ENCODE measurements at places on chromosomes 5 and 9.
A peak's percentile ranks its signal among the peaks of the same experiment; 100 is the strongest.

DNA sequence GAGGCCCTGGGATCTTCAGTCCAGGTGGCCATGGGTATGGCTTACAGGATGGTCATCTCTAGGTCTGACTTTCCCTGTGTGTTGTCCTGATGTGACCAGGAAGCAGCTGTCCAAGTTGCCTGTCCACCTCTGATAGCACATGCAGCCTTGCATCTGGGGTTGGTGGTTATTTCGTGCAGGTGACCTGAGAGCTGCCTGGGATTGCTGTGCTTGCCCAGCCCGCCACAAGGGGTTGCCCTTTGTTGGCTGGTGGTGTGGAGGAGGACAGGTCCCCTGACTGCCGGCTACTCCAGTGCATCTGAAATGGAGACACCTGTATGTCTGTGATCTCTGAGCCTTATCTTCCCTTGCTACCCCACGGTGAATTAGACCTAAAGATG lies 212.6 kb downstream of the ARHGAP26 start:
- DNase-seq: no peak

DNA sequence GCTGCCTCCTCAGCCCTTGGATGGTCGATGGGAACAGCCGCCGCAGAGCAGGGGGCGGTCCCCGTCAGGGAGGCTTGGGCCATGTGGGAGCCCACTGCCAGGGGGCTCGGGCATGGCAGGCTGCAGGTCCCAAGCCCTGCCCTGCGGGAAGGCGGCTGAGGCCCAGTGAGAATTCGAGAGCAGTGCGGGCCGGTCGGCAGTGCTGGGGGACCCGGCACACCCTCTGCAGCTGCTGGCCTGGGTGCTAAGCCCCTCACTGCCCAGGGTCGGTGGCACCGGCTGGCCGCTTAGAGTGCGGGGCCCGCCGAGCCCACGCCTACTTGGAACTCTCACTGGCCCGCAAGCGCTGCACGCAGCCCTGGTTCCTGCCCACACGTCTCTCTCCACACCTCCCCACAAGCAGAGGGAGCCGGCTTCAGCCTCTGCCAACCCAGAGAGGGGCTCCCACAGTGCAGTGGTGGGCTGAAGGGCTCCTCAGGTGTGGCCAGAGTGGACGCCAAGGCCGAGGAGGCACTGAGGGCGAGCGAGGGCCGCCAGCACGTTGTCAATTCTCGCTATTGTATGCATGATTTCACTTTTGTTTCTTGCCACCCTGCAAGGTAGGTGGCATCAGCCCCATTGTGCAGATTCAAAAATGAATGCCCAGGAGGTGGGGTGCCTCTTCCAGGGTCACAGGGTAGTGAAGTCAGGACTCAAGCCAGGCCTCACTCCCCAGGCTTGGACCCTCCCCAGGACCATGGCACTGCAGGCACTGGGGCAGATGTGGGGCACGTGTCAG lies 48.6 kb downstream of the COL15A1 start:
- DNase-seq: no peak

GRCh38 chr9:123401879-123402513 lies 46.0 kb downstream of the CRB2 start:
- DNase-seq: peak; percentile 78

GRCh38 chr5:110909950-110910349 lies 161.6 kb upstream of the TSLP start:
- DNase-seq: no peak

DNA sequence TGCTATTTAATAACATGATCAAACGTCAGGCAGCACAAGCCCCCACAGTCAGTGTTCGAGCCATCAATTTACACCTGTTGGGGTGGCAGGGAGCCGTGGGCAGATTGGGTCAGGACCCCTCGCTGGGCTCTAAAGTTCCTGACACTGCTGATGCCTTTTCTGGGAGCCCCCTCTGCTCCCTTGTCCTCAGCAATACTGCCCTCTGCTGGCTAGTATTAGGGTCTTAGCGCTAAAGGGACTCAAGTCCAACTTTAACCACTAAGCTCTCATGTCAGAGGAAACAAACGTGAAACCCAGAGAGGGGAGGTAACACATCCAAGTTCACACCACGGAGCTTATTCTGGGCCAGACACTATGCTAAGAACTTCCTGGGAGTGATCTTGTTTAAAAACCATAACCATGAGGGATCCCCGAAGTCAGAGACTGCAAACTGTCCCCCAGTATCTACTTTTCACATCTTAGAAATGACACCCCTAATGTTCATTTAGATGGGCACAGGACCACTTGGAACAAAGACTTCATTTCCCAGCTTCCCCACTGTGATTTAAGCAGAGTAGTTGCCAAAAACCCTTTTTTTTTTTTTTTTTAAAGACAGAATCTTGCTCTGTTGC lies 20.4 kb downstream of the ANKS6 start:
- peak; percentile 88 for DNase-seq

GRCh38 chr9:14654932-14655331 lies 38.3 kb downstream of the ZDHHC21 start:
- DNase-seq: peak; percentile 23

DNA sequence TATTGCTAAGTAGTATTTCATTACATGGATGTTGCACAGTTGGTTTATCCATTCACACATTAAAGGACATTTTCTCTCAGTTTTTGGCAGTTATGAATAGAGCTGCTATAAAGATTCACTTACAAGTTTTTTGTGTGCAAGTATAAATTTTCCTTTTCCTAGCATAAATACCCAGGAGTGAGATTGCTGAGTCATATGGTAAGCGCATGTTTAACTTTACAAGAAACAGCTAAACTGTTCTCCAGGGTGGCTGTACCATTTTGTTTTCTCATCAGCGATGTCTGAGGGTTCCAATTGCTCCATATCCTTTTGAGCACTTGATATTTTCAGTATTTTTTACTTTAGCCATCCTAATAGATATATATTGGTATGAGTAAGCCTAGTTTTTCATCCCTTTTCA lies 16.4 kb upstream of the ABCA1 start:
- DNase-seq: no peak

- DNase-seq: no peak
Observed at GRCh38 chr5:148541054-148541835, 113.1 kb downstream of the HTR4 start.

- no peak for DNase-seq
Observed at GRCh38 chr5:56273376-56273955, 40.3 kb upstream of the ANKRD55 start.

DNA sequence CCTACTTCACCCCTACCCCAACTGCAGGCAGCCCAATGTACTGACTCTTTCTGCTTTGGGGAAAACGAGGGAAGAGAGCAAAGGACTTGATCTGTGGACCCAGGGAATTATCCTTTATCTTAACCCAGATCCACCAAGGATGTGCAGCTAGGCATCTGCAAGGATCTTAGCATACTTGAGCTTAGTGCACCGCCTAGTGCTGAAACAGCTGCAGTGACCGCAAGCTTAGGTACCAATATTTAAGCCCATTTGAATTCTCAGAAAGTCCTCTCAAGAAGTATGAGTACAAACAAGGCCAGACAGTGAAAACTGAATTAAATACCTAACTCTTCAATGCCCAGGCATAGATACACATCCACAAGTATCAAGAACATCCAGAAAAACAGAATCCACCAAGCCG lies 576.7 kb upstream of the ADAMTS16 start:
- peak; percentile 8 for DNase-seq

GRCh38 chr5:94754824-94755223 lies 136.4 kb downstream of the SLF1 start:
- no peak for DNase-seq

DNA sequence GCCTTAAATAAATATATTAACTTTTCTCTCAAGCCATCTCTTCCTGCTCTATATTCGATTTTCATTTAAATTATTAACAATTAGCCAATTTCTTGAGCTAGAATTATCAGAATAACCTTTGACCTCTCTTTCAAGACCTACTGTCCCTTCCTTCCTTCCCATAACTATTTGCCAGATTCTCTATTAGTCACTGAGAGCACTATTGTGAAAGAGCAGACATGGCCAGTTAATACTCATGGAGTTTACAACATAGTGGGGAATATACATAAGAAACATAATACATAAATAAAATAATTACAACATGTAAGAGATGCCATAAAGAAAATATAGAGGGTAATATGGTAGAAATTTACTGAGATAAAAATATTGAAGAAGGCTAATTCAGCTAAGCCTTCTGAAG lies 72.1 kb upstream of the CHD1 start:
- no peak for DNase-seq

- DNase-seq: peak; percentile 9
Observed at GRCh38 chr9:91817493-91818224, 132.4 kb downstream of the ROR2 start.

DNA sequence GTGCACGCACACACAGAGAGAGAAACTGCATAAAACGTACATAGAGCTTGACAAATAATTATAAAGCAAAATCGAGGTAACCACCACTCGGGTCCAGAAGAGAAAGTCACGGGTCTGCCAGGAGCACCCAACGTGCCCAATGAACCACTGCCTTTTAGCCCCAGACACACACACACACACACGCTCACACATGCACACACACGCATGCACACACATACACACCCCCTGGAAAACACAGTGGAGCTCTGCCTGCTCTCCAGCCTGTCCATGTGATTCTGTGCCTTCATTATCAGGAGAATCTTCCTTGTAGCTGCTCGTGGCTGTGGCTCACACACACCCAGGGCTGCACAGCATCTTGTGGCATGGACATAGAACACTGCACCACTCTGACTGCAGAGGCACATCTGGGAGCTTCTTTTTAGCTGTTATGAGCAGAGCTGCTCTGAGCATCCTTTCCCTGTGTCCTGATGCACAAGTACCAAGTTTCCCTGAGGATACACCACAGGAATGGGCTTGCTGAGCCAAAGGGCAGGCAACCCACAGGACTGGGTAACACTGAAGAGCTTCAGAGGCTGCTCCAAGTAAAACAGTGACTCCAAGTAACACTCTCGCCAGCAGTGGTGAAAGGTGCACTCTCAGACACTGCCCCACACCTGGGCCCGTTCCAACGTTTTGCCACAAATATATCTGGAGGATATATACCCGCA lies 58.9 kb downstream of the CAMSAP1 start:
- peak; percentile 33 for DNase-seq

- no peak for DNase-seq
Observed at GRCh38 chr9:77218612-77219011, 41.3 kb downstream of the VPS13A start.

DNA sequence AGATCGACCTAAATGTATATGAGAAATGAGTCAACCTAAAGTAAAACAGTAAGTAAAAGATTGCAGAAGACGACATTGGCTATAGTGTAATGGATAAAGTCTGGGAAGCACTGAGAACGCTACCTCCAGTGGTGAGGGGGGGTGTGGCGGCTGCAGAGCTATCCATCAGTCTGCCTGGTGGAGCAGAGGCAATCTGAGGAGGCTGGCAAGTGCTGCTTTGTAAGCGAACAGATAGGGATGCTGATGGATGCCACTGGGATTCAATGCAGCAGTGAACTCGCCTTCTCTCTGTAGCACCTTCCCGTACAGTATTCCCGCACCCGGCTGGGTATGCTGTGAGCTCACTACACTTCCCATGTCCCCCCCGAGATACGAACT lies 261.5 kb downstream of the NSG2 start:
- no peak for DNase-seq

DNA sequence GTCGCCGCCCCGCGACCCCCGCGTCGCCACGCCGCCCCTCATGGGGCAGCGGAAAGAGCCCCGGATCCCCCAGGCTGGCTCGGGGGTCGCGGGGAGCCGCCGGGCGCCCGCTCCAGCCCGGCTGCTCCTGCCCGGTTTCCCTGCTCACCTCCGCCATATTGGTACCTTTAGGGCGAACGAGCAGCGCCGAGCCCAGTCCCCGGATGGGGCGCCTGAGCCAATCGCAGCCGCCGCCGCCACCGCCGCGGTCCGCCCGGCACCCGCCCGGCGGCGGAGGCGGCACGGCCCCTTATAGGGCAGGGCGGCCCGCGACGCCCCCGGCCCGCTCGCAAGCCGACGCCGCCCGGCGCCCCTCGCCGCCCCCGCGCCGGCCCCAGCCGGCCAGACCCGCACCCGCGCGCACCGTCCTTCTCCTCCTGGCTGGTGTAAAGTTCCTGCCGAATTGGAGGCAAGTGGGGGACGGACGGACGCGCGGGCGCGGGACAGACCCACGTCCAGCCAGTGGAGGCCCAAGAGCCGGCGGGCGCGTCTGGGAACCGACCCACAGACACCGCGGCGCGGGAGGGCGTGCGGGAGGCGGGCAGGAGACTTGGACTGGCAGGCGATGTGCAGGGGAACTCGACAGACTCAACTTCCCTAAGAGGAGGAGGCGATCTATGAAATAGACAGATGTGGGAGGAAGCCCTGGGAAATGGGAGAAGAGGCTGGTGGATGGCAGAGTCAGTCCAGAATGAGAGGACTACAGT lies at the start of gene MIER3:
Gene MIER3, minus strand, starts transcription at position 178 of the 746 bp plus-strand sequence. Its CDS starts 21 bp downstream, at position 157.
- peak; percentile 91 for DNase-seq

DNA sequence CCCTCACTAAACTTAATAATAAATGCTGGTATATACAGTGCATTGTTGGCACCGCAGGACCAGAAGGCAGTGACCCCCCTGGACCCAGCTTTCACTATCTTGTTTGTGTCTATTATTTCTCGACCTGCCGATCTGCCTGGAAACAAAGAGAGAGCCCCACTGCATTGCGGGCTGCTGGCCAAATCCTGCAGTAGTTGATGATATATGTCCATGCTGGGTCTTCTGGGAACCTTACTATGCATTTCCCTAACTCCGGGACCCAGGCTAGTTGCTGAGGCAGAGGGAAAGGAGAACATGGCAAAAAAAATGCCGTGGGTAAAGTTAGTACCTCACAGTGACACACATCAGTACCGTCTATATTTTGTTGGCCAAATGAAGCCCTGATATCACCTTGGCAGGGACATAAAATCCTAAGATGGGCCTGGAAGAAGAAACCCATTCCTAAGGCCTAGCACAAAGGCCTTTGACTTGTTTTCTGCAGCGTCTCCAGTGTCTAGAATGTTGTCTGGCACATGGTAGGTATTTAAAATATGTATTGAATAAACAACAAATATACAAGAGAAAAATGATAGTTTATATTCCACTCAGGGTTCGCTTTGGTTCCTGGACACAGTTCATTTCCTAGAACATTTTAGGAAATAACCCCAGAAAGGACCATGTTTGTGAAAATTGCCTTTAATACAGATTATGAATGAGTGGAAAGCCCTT lies 46.1 kb downstream of the NMUR2 start:
- no peak for DNase-seq

DNA sequence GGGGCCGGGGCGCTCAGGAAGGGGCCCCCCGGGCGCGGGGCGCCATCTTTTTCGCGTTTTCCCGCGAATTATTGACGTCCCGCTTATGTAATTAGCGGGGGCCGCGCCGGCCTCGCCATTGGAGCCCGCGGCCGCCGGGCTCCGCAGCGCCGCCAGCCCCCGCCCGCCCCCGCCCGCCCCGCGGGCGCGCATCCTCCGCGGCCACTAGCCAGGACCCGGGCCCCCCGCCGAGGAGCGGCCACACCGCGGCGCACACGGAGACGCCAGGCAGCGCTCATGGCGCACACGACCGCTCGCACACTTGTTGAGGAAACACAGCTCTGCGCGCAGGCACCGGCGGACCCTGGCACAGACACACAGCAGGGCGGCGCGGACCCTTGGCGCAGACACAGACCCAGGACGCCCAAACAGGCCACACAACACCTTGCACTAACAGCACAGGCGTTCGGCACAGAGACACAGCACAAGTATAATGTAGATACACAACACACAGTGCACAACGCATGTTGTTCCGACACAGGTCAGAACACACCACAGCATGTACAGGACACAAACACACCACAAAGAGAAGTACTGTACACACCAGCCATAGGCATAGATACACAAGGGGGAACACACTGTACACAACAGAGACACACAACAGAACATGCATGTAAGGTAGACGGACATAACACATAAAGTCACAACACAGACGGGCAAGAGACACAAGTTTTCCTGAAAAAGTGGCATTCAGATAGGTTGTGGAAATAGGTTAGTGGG lies 467 bp upstream of the PHF19 start:
- DNase-seq: peak; percentile 92

- DNase-seq: no peak
Observed at GRCh38 chr5:88364991-88365390, 96.3 kb upstream of the TMEM161B start.

- no peak for DNase-seq
Observed at GRCh38 chr5:60489856-60490255, 210.1 kb downstream of the DEPDC1B start.
